Right renal cortex interstitium (tissue), 3 donors: ENCODE measurements at places on chromosomes 4 and X. TPM values are rescaled to one million over a fixed set of nuclear protein-coding genes. Genes with fewer than 3 reads are reported as not detected.

The IGFBP7 gene
- 591 TPM for polyA plus RNA-seq

- DNase-seq: no peak
These were observed 93.5 kb downstream of the TNIP2 start for GRCh38 chr4:2662598-2662997.

DNA sequence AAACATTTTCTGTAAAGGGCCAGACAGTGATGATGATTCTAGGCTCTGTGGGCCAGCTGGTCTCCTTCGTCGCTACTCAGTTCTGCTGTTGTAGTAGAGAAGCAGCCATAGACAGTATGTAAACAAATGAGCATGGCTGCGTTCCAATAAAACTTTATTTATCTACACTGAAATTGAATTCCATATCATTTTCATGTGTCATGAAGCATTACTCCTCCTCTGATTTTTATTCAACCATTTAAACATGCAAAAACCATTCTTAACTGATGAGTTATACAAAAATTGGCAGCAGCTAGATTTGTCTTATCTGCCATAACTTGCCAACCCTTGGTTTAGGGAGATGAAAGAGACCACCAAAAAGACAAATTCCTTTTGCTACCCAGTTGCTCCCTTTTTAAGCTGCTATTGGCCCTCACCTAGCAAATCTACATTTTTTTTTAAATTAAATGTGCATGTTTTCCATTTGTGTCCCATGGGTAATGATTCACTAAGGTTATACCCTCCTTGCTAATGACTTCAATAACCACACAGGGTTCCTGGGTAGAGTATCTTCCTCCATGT is 309.9 kb downstream of the DHX15 start:
- DNase-seq: no peak

DNA sequence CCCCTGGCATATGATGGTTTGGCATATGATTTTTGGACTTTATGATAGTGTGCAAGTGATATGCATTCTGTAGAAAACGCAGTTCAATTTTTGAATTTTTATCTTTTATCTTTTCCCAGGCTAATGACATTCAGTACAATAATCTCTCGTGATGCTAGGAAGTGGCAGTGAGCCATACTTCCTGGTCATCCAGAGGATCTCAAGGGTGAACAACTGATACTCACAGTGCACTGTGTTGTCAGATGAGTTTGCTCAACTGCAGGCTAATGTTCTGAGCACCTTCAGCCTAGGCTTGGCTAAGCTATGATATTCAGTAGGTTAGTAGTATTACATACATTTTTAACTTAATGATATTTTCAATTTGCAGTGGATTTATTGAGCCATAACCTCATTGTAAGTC is 405.3 kb downstream of the PCDH7 start:
- DNase-seq: no peak

- no peak for DNase-seq
These were observed 286.7 kb upstream of the TENM3 start for GRCh38 chr4:181956512-181956911.

DNA sequence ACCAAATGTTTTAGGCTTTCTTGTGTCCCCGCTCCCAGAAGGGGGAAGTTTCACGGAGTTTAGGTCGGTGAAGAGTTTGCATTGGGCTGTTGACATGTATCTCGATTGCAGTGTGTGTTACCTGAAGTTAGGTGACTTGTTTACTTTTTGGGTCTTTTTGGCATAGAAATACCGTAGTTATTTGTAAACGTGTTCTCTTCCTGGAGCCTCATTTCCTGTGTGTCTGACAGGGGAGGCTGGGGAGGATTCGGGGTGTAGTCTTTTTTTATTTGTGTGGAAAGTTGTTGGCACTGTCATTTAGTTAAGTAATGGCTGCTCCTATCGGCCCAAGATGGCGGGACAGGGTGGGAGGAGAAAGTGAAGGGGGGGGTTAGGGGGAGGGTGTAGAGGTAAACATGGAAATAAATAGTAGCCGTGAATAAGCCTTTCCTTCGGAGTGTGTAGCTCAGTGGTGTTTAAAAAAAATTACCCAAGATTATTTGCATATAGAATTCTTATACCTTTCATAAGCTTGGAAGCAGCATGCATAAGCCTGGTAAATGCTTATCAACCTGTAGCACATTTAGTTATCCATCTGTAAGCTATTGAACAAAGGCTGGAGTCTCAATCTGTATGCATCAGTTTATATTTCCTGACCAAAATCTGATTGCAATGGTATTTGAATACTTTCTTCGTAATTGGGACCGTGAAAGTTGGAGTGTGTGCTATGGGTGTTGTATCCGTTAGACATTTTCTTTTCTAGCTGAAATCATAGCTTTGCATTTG is 1.6 kb downstream of the KDM6A start:
- DNase-seq: no peak

DNA sequence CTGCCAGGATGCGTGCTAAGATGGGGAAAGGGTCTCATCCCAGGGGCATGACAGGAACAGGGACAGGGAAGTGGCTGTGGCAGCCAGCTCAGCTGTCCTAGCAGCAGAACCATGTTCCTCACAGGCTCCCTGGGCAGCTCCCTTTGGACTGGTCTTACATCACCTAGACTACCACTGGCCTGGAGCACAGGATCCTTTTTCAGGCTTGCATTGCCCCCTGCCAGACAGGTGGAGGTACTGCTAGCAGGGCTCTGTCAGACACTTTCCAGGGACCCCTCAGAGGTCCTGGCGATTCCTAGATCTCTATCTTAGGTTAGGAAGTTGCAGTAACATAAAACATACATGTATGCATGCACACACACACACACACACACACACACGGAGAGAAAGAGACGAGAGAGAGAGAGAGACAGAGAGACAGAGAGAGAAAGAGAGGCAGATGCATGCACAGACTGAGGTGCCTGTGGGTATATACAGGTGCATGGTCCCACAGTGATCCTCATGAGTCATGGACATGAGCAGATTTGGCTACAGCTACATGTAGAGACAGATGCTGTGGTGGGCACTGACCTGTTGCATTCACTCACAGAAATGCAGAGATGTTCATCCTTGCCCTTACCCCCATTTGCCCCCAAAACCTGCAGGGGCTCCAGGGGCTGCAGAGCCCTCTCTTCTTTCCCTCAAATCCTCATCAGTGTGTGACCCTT is 63.6 kb downstream of the STARD8 start:
- no peak for DNase-seq
